NCI-H345 (cell line): ENCODE measurements at places on chromosomes 6 and 20.

- DNase-seq, result no peak
These were observed 6.4 kb upstream of the ADA start for GRCh38 chr20:44657875-44658274.

- peak; percentile 19 for DNase-seq
These were observed 5.4 kb downstream of the CCN5 start for GRCh38 chr20:44720621-44720996.

- DNase-seq, result no peak
These were observed 5.8 kb downstream of the CITED2 start for GRCh38 chr6:139368661-139369060.

- no peak for DNase-seq
These were observed 13.9 kb upstream of the AARS2 start for GRCh38 chr6:44327096-44327495.

GRCh38 chr6:138691595-138692057 is 81.9 kb upstream of the CCDC28A start:
- DNase-seq, result peak; percentile 34

GRCh38 chr6:13915561-13916229 is 9.1 kb upstream of the RNF182 start:
- DNase-seq, result no peak

DNA sequence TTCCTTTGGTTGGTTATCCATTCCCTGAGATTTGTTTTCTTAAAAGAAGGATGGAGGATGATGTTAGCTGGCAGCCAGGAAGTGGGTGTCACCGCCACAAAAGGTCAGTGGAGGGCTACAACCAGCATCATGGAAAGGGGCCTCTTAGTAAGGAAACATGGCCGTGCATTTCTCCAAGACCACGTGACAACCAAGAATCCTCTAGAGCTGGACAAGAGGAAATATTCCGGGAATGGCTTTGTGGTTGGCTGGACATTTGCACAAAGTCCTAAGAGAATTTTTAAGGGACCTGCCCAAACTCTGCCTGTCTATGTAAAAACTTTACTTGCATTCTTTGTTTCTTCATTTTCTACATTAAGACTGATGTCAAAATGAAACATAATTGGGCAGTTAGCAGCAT is 399.9 kb upstream of the MARCKS start:
- DNase-seq, result no peak

DNA sequence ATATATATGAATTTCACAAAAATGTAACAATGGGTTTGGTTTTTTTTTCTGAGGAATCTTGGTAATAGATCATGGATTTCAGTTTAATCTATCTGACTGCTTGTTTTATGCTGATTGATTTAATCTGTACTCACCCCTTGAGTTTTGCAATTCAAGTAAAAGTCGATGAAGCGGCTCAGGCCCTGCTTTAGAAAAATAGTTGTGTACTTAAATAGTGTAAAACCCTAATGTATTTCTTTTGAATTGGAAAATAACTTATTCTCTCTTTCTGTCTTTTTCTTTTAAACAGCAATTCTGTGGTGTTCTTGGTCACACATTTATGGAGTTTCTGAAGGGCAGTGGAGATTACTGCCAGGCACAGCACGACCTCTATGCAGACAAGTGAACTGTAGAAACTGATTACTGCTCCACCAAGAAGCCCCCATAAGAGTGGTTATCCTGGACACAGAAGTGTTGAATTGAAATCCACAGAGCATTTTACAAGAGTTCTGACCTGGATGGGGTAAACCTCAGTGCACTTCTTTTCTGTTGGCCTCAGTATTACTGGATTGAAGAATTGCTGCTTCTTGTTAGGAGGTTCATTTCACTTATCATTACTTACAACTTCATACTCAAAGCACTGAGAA is 4.0 kb downstream of the LOC128125822 start:
- DNase-seq, result no peak

DNA sequence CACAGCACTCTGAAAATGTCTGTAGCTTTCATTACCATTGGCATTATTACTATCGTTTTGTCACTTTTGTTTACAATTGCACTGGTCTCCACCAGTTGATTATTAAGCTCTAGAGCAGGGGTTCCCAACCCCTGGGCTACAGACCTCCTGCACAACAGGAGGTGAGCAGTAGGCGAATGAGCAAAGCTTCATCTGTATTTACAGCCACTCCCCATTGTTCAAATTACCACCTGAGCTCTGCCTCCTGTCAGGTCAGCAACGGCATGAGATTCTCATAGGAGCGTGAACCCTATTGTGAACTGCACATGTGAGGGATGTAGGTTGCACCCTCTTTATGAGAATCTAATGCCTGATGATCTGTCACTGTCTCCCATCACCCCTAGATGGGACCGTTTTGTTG is 126.4 kb downstream of the ATXN1 start:
- no peak for DNase-seq
